Mammary epithelial cell (primary cell): ENCODE measurements at places on chromosomes 6 and 20. TPM values are rescaled to one million over a fixed set of nuclear protein-coding genes. Genes with fewer than 3 reads are reported as not detected.

DNA sequence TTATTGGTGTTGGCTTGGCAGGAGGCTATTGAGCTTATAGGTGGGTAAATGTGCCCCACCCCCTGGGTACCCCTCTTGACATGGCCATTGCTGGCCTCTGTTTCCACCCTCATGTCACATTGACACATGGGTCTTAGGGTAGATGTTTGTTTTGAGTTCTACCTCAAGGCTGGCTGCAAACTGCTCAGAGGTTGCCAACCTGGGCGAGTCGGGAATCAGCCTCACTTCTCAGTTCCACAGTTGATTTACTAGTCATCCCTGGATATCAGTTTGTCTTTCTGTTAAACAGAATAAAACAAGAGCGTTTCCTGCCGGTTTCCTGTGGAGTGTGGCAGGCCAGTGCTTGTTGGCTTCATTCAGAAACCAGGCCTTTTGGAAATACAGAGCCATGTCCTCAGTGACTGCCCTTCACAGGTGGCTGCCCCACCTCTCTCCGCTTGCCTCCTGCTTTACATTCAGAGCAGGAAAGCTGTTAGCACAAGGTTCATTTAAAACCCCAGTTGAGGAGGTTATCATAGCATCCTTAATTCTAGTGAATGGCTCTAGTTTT lies 105.6 kb downstream of the TCP11 start:
- DNase-seq, result no peak

DNA sequence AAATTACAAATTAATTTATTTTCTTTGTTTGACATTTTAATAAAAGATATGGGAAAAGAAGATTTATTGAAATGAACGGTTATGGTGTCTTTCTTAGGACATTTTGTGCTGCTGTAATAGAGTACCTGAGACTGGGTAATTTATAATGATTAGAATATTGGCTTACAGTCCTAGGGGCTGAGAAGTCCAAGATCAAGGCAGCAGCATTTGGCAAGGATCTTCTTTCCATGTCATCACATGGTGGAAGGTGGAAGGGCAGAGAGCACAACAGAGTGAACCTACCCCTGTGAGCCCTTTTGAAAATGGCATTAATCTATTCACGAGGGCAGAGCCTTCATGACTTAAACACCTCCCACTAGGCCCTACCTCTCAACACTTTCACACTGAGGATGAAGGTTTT lies 75.7 kb upstream of the LTV1 start:
- no peak for DNase-seq

DNA sequence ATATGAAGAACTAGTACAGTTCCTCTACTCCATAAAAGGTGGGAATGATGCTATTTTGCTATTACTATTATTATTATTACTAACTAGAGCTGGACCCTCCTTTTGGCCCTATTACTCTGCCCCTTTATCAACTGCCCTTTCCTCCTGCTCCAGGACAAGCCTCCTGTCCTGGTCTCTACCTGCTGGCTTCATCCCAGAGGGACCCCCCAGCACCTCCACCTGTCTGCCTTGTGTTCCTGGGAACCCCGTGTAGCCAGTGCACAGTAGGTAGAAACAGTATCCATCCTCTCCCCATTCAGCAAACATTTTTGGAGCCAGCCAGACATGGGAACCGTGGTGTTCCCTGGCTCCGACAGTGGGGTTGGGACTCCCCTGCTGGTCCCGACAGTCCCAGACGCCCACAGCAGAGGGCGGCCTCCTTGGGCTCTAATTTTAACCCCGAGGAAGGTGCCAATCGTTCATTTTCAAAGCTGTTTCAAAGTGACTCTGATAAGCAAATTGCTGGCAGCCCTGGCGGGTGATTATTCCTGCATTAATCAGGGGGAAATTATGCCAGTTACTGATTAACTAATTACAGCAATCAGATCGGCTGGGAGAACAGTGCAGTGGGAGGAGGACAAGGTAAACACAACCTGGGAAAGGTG lies 44.2 kb upstream of the MDGA1 start:
- no peak for DNase-seq

DNA sequence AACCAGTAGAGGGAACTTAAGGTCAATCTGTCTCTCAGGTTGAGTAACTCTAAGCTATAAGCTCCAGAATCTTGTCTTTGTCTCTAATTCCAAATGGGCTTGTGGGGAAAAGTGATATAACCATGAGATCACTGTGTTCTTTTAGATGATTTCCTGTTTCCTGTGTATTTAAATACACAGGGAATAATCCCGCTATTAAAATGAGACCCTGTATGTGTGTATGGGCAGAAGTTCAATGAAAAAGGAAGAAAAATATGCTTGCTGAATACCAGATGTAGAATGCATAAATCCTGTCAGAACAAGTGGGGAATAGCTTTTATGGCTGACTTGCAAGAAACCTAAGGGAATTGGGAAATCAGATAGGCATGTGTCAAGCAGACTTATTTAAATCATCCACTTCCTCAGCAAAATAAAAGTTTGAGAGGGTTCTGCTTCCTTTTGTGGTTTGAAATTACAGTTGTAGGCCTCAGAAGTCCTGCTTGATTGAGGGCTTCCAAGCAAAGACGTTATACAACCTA lies 164.7 kb upstream of the PDE7B start:
- peak; percentile 22 for DNase-seq

MUCL3 gene
- total RNA-seq, result not detected in 2 replicates

MOXD1 gene
- total RNA-seq, result 14.0 TPM
